ENCODE measurements at places on chromosomes 4 and X.

GRCh38 chr4:119663160-119663788, 34.7 kb upstream of the PDE5A start:
- DNase-seq, result no peak

- DNase-seq, result no peak
Measured at GRCh38 chrX:119948381-119948780, 4.8 kb upstream of the NKAP start.

- no peak for DNase-seq
Measured at GRCh38 chrX:45794323-45794994, 593.8 kb upstream of the DIPK2B start.

DNA sequence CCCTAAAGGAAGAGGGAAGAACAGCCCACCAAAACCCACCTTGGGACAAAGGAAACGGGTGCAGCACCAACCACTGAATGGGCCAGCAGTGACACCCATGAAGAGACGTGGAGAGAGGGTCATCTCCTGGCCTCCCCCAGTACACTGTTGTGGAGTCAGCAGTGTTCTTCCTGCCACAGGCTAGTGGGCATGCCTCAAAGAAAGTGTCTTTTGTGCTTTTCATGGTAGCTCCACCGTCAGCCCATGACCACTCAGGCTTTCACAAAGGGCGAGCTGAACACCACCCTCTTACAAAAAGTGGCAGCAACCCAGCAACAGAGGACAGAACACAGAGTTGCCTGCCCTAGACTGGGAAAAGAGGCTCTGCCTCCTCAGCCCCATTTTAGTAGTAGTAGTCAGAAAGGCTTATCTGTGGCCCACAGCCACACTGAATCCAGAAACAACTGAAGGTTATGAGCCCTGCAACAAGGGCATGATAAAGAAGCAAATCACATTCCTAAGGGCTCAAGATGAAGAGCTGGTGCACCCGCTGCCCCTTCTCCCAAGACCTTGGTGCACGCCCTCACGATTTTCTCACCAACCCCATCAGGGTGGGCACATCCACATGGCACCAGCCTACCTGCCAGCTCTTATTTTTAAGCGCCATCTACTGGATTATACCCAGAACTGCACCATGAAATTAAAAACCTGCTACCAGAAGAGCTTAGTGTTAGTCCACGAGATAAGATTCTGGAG, 53.1 kb downstream of the RAB28 start:
- no peak for DNase-seq

DNA sequence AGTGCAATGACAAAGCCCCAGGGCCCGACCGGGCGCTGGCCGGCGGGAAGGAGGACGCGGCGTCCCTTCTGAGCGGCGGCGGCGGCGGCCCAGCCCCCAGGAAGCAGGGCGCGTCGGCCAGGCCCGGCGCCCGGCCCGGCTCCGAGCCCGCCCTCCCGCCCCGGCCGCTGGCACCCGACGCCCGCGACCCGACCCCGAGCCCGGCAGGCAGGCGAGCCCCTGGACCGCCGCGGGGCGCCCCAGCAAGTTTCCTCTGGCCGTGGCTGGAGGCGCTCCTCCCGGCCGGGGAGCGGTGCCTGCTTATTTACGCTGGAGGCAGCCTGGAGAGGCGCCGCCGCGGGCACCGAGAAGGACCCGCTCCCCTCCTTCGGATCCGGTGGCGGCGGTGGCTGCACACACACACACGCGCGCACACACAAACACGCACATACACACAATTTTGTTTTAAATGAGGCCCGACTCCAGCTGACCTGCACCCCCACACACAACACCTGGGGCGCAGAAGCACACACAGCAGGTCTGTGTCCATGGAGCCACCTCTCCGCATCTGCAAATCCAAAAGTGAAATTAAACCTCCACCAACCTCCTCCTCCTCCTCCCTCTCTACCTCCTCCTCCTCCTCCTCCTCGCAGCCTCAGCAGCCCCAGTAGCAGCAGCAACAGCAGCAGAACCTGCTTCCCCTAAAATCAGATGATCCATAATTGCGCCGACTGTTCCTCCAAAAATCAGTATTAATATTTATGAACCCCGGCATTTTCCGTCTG, 669 bp downstream of the IRF2 start:
- DNase-seq, result no peak

- no peak for DNase-seq
Measured at GRCh38 chr4:108272046-108272445, 103.3 kb upstream of the LEF1 start.

GRCh38 chr4:178937130-178937529, 1494.9 kb upstream of the AGA start:
- DNase-seq, result no peak

DNA sequence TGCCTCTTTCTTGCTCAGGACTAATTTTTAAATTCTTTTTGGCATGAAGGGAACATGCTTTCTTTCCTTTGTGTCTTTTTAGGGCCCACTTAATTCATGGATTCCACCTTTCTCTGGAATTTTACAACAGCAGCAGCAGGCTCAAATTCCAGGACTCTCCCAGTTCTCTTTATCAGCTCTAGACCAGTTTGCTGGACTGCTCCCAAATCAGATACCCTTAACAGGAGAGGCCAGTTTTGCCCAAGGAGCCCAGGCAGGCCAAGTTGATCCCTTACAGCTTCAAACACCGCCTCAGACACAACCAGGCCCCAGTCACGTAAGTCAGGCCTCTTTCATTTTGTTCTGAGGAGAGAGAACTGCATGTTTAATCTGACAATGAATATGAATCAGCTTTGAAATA, 2.3 kb downstream of the ODAM start:
- DNase-seq, result no peak

DNA sequence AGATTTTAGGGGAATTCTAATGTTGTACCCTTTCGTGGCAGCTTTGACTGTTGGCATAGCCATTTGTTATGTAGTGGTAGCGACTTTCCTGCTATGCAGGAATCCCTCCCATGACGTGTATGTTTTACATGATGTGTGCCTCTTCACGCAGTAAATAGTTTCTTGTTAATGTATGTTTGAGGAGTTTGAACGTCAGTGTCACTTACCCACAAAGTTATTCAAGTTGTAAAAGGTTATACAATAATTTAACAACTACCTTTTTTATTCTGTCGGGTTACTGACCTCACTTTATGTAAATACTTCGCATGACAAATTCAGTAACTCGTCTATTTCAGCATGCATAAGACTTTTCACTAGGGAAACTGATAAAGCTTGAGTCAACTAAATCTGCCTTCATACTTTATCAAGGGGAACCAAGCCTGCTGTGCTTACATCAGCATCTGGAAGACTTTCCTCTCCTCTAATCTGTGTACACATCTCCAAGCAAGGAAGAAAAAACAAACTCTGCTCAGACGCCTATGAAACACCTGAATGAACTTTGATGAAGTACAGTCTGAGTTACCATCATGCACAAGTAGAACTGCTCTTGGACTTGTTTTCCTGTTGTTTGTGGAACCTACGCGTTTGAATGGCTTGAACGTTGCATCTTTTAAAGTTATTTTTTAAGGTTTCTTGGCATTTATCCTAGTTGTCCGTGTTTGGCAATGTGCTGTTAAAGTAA, 61.2 kb downstream of the SLC9A6 start:
- DNase-seq, result no peak

GRCh38 chr4:40170588-40170987, 26.2 kb upstream of the RHOH start:
- DNase-seq, result no peak

DNA sequence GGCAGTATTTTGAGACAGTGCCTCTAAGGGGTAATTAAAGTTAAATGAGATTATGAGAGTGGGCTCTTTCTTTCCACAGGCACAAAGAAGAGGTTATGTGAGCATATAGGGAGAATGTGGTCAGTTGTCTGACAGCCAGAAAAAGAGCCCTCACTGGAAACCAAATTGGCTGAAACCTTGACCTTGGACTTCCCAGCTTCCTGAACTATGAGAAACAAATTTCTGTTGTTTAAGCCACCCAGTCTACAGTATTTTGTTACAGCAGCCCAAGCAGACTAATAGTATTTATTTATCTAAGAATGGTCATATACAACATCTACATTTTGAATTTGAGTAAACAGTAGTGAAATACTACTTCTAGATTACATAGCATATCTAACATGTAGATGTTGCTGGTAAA, 473.8 kb downstream of the IL15 start:
- DNase-seq, result no peak

DNA sequence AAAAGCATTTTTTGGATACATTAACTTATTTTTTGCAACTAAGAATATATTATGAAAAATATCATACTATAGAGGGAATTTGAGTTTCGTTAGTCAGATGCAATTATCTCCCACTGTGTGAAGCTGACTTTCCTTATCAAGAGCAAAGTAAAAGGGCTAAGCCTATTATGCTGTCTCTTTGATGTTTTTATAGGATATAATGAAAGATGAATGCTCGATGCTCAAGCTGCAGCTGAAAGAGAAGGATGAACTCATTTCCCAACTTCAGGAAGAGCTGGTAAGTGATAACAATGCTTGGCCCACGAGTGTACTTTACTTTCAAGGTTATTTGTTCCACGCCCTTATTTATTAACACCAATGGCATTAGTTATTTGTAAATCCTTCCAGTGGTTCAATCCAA, 688.4 kb downstream of the CCSER1 start:
- DNase-seq, result no peak

DNA sequence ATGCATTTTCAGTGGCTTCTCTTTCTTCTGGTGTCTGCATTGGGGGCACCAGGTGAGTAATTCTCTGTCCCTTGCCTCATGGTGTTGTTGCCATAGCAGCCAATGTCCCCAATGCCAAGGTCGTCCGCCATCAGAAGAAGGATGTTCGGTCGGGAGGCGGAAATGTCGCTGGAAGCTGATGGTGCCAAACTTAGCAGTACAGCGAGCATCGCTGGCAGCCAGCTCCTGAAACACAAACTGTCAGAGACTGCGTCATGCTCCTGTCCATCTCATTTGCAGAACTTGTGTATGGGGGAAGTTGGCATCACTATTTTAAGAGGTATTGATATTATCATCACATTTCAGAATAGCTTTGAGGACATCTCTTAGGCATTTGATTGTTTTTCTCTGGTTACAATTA, 29.1 kb upstream of the ARSD start:
- DNase-seq, result no peak

GRCh38 chr4:10569491-10569890, 112.3 kb upstream of the ZNF518B start:
- no peak for DNase-seq

GRCh38 chr4:113692809-113693411, 68.6 kb downstream of the CAMK2D start:
- no peak for DNase-seq

DNA sequence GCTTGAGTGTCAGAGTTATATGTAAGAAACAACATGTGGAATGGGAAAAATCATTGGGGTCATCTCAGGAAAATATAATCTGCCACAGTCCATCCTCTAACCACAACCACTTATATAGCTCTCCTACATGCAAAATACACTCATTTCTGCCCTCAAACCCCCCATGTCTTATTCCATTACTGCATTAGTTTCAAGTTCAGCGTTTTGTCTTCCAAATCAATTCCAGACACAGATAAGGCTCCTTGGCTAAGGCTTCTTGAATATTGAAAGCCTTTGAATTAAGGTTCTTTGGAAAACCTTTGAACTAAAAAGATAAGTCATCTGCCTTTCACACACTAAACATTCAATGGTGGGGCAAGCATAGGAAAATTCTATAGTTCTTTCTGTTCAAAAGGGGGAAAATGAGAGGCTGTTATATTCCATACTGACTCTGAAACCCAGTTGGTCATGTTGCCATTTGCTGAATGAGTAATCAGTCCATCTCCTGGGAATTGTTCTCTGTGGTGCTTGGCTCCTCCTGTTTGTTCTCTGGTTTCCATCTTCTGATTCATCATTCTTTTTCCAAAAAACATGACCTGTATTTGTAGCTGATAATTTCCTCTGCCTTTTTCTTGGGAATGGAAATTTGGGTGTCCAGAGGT, 218.7 kb downstream of the BMPR1B start:
- DNase-seq, result no peak

DNA sequence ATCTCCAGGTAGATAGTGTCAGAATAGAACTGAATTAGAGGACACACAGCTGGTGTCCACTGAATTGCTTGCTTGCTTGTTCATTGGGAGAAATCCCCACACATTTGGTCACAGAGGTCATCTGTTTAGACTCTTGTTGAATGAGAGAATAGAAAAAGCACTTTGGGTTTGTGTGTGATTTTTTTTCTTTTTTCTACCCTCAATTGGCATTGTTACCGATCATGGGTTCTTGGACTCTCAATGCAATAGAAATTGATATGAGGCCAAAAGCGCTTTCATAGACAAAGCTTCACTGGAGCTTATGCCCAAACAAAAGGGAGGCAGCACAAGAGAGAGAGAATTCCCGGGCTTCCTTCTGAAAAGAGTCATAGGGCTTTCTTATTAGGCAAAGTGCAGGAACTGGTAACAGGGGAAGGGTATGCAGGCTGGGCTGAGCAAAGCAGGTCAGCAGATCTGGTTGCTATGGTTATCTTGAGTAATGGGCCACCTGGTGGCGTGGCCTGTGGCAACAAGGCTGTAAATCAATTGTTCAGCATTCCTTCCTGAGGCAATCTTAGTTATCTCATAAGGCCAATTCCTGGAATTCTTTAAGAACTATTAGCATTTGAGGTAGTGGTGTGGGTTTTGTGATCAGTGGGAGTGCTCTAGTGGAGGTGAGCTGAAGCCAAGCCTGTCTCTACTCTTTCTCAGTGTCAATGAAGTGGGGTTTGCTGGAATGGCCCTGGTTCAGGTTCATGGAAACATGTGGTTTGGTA, 5.3 kb upstream of the GPR82 start:
- DNase-seq, result no peak

DNA sequence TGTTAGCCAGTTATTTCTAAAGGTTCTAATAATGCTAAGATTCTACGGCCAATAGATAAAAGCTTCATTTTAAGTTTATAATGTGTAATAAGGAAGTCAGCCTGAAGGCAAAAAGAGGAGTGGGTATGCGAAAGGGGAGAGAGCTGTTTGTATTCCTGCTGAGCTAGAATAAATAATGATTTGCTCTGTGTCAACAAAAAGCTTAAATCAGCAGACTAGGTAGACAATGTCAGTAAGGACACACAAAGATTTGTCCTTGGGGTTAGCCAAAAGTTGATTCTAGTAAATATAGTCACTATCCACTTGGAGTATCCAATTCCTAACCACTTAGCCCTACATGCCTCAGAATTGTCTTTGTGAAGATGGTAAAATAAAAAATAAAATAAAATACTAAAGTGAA, 90.3 kb upstream of the GRIA3 start:
- DNase-seq, result no peak

DNA sequence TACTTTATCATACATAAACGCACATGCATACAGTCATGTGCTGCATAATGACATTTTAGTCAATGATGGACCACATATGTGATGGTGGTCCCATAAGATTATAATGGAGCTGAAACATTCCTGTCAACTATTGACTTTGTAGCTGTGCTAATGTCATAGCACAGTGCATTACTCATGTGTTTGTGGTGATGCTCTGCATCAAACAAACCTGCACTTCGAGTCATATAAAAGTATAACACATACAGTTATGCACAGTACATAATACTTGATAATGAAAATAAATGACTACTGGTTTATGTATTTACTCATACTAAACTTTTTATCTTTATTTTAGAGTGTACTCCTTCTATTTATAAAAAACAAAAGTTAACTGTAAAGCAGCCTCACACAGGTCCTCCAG, 60.5 kb upstream of the MCUB start:
- no peak for DNase-seq

GRCh38 chr4:137611998-137612700, 79.9 kb upstream of the PCDH18 start:
- no peak for DNase-seq
